ENCODE measurements at places on chromosomes 5 and 9.

DNA sequence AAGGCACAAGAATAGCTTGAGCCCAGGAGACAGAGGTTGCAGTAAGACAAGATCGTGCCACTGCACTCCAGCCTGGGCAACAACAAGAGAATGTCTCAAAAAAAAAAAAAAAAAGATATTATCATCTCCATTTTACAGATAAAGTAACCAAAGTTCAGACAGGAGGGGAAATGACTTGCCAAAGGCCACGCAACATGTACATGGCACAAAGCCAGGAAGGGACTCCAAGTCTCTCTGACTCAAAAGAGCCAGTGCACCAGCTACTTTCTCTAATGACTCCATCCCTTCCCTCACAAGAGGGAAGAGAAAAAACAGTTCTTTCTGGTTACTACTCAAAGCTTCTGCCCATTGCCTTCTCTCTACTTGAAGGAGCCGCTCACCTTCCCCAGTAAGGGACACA is 34.1 kb downstream of the SIL1 start:
- no peak for DNase-seq

DNA sequence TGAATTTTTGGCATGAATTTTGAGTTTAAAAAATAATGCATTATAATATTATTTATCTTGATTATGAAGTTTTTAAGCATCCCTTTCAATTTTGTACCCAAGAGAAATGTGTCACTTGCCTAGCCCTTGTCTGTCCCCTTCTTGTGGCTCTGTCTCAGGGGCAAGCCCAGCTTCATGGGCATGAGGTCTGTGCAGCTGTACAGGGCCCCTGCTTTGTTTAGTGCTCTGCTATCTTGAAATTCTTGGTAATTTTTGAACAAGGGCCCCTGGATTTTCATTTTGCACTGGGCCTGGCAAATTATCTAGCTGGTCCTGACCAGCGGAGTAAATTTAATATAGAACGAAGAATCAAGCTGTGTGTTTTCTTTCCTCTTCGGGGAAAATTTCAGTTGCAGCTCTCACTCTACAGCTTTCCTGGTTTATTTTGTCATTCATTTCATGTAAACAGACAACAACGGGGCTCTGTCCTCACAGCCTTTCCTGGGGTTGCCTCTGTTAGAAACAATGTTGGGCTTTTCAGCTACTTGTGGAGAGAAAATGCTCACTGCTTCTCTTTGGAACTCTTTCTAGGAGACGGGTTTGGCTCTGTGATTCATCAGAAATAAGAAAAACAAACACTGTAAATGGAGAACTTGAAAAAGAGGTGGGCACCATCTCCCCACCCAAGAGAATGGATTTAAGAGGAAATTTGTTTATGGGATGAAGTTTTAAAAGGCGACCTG is 41.1 kb downstream of the LIX1 start:
- DNase-seq = no peak

DNA sequence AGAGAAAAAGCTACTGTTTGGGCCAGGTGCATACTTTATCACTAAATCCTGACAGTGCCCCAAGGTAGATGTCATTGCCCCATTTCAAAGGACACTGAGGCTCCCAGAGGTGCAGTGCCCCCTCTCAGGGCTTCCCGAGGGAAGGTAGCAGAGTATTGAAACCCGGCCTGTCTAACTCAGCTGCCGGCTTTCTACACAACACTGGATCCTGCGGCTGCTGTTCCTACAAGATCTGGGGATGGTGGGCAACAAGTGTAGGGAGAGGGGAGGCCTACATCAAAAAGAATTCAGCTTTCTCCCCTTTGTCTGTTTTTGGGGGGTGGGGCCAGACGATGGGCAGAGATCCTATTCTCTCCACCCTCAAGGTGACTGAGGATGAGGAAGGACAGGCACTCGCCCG is 200.8 kb downstream of the DAB2IP start:
- DNase-seq = no peak

- DNase-seq = no peak
Observed at GRCh38 chr5:52043543-52043942, 660.3 kb downstream of the ISL1 start.

- DNase-seq = no peak
Observed at GRCh38 chr5:976849-977751, 31.5 kb upstream of the NKD2 start.

- DNase-seq = no peak
Observed at GRCh38 chr9:18855656-18856055, 177.4 kb downstream of the SAXO1 start.

DNA sequence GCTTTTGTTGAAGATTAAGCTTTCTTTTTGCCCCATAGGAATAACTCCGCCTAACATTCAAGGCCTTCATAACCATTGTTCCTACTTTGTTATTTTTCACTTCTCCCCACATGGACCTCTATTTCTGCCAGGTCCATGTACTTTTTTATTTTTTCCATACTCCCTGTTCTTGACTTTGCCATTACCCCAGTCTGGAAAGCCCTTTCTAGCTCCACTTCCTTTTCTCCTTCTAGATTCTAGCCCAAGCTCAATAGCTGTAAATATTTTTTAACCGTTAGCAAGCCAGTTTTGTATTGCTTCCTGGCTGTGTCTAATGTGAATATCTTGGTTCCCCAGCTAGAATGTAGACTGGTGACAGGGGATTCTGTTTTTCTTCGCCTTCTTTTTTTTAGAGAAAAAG is 26.1 kb downstream of the NCBP1 start:
- DNase-seq = no peak

GRCh38 chr9:129868872-129869486 is 33.7 kb downstream of the USP20 start:
- DNase-seq = no peak

DNA sequence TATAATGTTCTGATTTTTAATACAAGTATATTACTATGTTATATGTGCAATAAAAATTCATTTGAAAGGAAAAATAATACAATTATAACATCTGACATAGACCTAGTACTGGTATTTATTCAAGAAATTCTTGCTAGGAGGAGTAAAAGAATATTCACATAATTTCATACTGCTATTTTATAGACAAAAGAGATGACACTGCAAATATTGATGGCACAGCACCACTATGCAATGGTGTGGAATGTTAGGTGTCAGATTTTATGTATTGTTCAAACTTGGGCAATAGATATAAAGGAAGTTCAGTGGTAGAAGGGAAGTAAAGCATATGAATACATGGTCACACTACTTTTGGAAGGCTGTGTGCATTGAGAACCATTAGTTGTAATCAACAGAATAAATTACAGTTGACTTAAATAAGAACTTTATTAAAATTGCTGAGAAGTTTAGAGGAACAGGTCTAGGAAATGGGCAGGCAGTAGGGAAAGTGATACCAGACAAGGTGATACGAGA is 143.9 kb downstream of the OR2K2 start:
- DNase-seq = no peak

DNA sequence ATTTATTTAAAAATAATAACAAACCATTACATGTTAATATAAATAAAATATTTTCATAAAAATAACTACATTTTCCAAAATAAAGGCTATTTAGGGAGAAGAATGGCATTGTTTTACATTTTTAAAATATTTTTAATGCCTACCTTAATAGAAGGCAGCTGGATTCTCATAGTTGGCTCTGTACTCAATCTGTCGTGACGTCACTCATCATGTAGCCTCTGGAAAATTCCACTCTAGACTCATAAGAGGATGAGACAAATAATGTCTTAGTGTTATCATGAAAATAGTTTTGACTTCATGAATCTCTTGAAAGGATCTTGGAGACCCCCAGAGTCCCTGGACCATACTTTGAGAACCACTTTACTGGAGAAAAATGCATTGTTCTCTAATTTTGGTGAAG is 93.1 kb downstream of the NXNL2 start:
- DNase-seq = no peak

- DNase-seq = no peak
Observed at GRCh38 chr5:147621016-147621415, 111.1 kb upstream of the DPYSL3 start.

DNA sequence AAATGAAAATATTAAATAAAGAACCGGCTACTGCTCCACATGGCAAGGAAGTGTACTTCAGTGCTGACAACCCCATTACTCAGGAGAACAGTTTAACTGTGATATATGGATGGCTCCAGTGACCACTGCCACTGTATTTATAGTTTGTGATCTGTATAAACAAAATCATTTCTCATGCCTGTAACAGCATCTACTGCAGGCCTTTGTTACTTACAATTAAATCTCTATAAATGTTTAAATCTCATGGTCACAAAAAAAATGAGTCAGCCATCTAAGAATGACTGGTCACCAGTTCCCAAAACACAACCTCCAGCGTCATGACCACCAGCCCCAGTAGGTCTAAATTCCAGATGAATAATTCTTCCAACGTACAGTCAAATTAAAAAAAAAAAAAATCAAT is 24.6 kb downstream of the SERINC5 start:
- no peak for DNase-seq
